ENCODE measurements at places on chromosomes 7 and 10.

DNA sequence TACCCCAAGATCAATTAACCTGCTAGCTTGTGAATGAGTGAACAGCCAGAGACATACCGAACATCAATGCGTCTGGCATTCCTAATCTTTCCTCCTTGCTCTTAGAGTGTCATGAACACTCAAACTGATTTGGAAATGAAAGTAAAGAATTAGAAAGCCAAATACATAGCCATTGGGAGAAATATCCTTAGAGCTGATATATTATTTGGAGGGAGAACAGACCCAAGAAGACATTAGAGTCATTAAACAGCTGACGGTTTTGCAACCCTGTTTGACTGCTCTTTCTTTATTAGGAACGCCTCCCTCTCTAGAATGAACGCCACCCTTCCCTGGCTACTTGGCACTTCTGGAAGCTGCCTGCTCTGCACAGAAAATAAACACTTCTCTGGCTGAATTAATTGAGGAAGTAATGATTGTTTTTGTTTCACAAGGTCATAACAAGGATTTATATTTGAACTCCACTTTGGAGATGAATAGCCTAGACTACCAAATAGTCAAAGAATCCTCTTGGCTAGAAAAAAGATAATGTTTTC is 42.8 kb downstream of the CTTNBP2 start:
- no peak for DNase-seq

GRCh38 chr10:101922846-101923245 is 79.2 kb upstream of the KCNIP2 start:
- DNase-seq: no peak

GRCh38 chr7:22640269-22640668 is 86.7 kb upstream of the IL6 start:
- DNase-seq: peak; percentile 41

GRCh38 chr10:24349379-24350001 is 140.6 kb downstream of the KIAA1217 start:
- DNase-seq: no peak

All from stimulated activated CD8-positive, alpha-beta memory T cell treated with anti-CD3 and anti-CD28 coated beads, Interleukin-4, amount 100 ng/mL, for 48 hours (primary cell).